ENCODE measurements at places on chromosomes 7 and 10. TPM values are rescaled to one million over a fixed set of nuclear protein-coding genes. Genes with fewer than 3 reads are reported as not detected.
A peak's percentile ranks its signal among the peaks of the same experiment; 100 is the strongest.

- no peak for DNase-seq
Measured at GRCh38 chr10:79405995-79406515, 39.4 kb downstream of the ZCCHC24 start.

- no peak for DNase-seq
Measured at GRCh38 chr7:130276796-130277762, 10.4 kb downstream of the CPA2 start.

- DNase-seq, result no peak
Measured at GRCh38 chr10:2475711-2476217, 591.6 kb upstream of the PFKP start.

DNA sequence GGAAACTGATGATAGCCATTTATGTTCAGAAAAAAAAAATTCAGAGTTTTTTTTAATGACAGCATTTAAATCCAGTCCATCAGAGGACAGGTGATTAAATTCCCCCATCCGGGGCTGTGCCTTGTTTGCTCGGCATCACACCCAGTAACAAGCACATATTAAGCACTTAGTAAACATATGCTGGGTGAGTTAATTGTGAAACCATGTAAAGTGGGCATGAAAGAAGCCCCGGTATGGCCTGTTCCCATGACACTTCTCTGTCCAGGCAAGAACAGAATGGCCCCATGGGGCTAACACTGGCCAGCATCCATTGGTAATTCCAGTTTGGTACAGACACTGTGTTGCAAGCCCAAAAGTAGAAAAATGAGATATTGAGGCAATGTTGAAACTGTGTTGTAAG, 220.8 kb upstream of the RNF32 start:
- no peak for DNase-seq

- DNase-seq, result no peak
Measured at GRCh38 chr10:60511477-60512229, 122.0 kb upstream of the ANK3 start.

Gene IL2RA
- 29.9 TPM for polyA plus RNA-seq

DNA sequence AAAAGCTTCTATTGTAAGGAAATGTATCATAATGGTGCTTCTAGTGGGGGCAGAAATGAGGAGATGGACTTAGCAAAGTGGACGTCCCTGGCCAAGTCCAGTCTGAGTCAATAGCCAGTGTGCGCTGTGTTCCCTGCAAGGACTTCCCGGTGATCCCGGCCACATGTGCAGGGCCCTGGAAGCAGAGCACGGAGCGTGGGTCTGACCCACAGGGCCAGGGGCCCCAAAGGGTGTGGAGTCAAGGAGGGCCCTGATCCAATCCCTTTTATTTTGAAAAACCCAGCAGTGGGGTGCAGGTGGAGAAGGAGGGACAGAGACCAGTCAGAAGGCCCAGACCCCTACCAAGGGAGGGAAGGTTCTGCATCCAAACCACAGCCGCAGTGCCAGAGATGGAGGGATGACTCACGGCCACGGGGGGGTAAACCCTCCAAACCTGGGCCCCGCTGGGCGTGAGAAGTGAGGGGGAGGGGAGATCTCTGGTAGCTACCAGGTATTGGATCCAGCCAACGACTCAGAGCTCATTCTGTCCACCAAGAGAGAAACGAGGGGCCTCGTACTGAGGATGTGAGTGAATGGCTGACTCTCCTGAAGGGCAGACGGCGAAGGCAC, 57.2 kb upstream of the VIPR2 start:
- no peak for DNase-seq

GRCh38 chr7:133475655-133476054, 222.8 kb downstream of the EXOC4 start:
- no peak for DNase-seq

DNA sequence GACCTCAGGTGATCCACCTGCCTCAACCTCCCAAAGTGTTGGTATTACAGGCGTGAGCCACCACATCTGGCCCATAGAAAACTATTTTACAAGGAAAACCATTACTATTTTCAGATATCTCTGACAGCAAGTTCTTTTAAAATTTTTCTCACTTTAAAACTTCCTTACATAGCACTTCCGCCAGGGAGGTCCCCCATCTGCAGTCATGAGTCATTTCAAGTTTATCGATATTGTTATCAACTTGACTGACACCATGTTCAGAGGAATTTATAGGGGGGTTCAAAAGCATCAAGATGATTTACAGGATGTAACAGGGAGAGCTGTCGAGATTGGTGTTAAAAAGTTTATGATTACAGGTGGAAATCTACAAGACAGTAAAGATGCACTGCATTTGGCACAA, 88.8 kb downstream of the NRBF2 start:
- DNase-seq, result no peak

Gene STAG3
- 1.6 TPM for polyA plus RNA-seq

Gene TECTB
- not detected for polyA plus RNA-seq

DNA sequence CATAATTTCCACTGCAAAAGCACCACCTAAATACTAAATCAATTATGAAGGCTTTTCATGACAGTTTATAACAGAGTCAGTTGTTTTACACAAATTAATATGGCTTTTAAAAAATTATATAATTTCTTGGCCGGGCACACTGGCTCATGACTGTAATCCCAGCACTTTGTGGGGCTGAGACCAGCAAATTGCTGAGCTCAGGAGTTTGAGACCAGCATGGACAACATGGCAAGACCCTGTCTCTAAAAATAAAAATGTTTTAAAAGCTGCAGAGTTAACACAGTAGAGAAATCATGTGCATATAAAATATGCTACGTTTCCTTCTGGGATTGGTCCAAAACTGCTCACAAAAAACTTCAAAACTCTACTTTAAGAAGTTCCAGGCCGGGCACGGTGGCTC, 43.6 kb upstream of the EIF4H start:
- DNase-seq, result no peak

Gene MYL10
- not detected for polyA plus RNA-seq

- no peak for DNase-seq
Measured at GRCh38 chr10:5269791-5270190, 73.2 kb downstream of the AKR1C4 start.

- DNase-seq, result no peak
Measured at GRCh38 chr7:42746214-42746613, 165.7 kb downstream of the C7orf25 start.

DNA sequence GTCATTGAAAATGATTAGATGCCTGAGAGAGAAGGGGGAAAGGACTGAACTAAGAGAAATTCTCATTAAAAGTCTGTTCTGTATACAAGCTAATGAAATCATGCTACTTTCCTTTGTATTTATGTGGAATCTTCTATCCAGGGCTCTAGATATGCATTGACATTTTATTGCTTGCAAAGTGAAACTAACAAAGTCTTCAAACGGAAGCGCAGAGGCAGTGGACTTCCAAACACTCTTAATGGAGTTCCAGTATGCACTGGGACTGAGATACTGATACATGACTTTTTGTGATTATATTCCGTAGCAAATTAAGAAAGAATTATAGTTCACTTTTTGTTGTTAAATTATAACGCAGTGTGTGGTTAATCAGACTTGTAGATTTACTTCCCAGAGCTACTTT, 166.8 kb upstream of the TBX20 start:
- DNase-seq, result no peak

GRCh38 chr7:33185786-33186185, 56.4 kb downstream of the BBS9 start:
- peak; percentile 46 for DNase-seq

Gene SPRN
- polyA plus RNA-seq, result 0.26 TPM

- no peak for DNase-seq
Measured at GRCh38 chr10:129523031-129523722, 56.1 kb downstream of the MGMT start.

- DNase-seq, result no peak
Measured at GRCh38 chr10:91433620-91434019, 23.5 kb downstream of the HECTD2 start.

DNA sequence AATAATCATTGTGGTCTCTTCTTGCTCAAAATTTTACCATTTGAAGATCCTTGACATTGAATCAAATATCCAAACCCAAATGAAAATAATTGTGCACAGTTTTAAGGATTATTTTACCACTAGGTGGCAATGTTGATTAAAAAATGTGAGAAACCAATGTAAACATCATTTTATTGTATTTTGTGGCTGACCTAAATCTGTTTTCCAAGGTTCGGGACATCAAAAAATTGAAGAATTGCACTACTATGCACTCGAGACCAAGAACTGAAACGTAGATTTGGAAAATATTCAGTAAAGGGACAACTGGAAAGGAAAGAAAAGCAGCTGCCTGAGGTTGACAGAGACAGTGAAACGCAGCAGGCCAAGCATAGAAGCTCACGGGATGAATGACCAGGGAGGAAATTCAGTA, 259.3 kb downstream of the SNX13 start:
- peak; percentile 21 for DNase-seq

DNA sequence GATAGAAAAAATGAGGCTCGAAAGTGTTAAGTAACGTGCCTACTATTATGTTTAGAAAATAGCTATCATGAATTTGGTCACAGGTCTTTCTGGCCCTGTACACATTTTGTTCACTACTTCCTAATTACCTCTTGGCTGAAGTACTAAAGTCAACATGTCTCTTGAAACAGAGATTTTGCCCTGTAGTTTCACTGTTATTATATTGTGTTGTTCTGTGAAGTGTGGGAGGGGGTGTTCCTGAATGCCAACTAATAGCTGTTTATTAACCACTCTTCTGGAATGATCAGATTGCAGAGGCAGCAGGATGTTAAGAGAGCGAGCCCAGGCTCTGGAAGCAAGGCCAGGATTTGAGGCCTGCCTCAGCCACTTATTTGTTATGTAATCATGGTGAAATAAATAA, 72.1 kb downstream of the RNF133 start:
- DNase-seq, result no peak

DNA sequence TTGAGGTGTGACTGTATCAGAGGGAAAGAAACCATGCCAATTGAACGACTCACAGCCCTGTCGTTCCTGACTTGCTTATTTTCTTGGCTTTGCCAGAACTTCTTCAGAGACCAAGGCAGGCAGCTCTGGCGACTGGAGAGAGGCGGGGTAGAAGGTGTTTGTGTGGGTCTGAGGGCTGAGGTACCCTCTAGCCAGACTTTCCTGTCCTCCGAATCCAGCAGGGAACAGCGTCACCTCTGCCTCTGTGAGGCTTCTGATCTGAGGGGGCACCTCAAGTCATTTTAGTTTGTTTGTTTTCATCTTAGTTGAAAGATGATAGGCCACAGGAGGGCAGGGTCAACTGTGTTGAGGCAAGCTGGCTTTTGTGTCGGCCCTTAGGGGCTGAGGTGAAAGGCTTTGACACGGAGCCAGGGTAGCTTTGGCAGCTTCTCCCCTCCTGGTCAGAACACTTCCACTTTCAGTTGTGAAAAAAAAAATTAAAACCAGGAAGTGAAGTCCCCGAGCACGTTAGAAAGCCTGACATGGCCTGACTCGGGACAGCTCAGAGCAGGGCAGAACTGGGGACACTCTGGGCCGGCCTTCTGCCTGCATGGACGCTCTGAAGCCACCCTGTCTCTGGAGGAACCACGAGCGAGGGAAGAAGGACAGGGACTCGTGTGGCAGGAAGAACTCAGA, 1.9 kb downstream of the ACSL5 start:
- DNase-seq, result peak; percentile 70

All from CD4-positive, alpha-beta memory T cell (primary cell).